Stimulated activated CD4-positive, alpha-beta T cell treated with anti-CD3 and anti-CD28 coated beads, Interleukin-1b, Interleukin-23, amount 100 ng/mL, for 4 hours (primary cell): ENCODE measurements at places on chromosomes 1 and 21.

DNA sequence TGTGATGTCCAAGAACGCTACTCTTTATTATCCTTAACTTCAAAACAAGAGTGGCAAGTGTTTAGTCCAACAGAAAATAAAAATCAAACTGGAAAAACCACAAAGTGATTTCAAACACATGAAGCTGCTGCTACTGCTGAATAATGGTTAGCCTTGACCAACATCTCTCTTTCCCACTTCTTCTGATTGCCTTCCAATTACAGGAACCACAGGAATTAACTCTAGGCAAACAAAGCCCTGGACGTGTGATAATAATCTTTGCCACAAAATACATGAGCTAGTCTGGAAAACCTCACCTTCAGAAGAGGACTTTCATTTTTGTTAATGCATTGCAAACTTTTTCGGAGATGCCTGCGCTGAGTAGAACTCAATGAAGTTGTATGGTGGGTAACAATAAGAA is 48.6 kb upstream of the COL11A1 start:
- DNase-seq: no peak

GRCh38 chr1:198711837-198712236 is 73.0 kb downstream of the PTPRC start:
- DNase-seq: no peak

DNA sequence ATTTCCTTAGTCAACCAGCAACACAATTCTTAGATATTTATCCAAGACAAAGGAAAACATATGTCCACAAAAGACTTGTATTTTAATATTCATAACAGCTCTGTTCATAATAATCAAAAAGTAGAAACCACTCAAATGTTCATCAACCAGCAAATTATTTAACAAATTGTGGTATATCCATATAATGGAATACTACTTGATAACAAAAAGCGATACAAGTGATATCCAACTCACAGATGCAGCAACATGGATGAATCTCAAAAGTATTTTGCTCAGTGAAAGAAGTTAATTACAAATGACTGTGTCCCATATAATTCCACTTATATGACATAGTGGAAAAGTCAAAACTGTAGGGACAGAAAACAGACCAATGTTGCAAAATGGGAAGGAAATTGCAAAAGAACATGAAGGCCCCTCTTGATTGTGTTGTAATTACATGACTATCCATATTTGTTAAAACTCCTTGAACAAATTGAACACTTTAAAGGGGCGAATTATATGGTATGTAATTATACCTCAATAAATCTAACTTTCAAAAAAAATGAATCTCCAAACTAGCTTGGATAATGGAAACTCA is 116.9 kb downstream of the EDEM3 start:
- no peak for DNase-seq

DNA sequence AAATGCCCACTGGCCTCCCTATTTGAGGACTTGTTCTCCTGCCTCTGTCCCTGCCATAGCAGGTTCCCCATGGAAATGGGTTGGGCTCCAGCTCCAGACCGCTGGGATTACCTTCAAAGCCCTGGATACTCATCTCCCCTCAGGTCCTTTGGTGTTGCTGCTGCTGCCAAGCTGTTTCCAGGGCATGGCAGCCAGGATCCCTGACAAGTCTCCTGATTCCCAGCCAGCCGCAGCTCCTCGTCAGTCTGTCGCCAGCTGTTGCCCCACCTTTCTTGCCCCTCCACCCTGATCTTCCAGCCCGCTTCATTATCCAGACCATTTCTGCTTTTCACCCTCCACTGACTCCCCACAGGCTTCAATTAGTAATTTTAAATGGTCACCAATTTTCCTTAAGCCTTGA is 68.3 kb upstream of the KCND3 start:
- no peak for DNase-seq

DNA sequence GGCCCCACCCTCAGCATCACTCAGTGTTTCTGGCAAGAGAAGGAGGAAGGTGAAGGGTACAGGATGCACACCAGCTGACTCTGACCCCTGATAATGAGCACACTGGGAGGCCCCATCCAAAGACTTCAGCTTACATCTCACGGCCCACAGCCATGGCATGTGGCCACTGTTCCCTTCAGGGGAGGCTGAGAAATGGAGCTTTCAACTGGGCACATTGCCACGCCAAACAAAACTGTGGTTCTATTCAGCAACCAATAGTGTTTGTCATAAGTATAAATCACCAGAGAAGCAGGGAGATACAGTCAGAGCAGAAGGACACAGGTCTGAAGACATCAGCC is 12.7 kb upstream of the TRAF3IP3 start:
- DNase-seq: no peak

GRCh38 chr1:210298936-210299335 is 29.8 kb upstream of the HHAT start:
- DNase-seq: no peak

DNA sequence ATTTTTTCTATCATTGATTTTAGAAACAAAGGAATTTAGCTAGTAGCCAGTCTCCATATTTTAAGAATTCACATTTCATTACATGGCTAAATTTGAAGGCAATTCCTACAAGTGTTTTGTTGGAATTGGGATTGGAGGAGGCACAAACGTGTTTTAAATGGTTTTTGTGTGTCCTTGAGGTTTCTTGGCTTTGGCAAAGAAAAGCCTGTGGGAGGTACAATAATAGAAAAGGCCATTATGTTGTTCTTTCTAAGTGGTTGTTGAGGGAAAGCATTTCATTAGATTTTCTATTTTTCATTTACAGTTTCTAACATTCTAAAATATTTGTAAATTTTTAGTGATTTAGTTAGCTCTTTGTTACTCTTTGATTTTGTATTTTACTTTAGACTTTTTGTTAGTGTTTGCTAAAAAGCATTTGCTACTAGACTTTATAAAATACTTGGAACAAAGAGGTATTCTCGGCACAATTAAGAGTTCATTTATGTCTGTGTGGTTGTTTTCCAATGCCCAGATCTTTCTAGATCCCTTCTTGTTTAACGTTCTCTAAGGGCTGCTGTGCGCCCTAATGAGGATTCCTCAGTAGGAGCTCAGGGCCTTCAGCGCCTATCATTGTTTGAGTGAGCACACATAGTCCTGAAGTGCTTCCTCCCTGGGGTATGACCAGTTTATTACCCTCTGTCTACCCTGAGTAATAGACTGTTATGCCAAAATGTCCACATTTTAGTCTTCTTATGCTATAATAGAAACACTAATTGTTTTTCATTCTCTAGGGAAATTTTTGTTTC is 70.0 kb upstream of the KIAA1614 start:
- no peak for DNase-seq

DNA sequence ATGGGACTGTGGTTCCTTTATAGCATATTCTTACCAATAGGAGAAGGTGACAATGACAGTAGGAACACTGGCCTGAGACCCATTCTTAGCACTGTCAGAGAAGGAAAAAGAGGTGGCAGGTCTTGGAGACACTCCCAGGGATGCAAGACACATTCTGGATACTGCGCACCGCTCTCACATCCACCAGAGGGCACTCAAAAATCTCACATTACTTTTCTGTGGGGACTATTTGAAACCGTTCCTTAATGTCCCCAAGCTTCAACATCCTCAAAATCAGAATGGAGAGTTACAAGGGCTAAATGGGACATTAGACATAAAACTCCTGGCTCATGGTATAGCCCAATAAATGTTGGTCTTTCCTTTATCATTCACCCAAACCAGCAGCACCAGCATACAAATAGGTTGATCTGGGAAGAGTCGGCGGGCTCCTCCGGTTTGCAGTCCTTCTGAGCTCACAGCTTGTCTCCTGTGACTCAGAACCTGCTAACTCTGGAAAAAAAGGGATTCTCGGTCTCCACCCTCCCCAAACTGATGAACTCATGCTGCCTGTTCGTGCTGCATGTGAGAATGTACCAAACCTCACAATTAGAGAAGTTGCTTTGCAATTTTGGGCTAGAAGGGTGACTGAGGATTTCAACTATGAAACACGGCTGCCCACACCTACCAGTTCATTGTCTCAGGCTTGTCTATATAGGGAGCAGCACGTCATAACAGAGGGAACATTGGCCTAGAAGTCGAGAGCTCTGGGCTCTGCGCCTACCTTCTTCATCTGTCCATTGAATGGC is 40.2 kb downstream of the IL12RB2 start:
- DNase-seq: no peak

GRCh38 chr1:212728606-212729005 is 29.0 kb upstream of the BATF3 start:
- no peak for DNase-seq

- DNase-seq: no peak
Observed at GRCh38 chr21:35932232-35932911, 128.0 kb downstream of the SETD4 start.

- no peak for DNase-seq
Observed at GRCh38 chr1:58841455-58841854, 57.6 kb upstream of the JUN start.

DNA sequence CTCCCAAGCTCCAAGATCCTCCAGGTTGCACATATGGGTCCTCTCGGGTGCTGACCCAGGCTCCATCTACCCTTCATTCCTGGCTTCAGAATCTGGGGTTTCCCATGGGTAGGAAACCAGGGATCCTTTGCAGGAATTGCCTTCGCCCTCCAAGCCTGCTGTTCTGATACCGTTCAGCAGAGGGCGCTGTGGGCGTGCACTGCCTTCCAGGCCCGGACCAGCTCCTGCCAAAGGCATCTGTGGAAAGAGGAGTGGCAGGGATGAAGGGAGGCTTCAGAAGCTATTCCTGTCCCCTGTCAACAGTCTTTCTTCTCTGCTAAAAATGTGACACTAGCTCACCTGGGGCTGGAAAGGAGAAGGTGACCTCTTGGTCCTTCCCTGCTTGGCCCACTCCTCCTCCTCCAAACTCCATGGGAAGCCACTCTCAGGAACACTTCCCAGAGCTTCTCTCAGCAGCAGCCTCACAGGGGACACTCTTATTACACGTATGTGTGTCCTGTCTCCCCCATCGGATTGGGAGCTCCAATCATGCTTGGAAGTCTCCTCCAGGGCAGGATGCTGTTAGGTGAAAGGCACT is 71.2 kb downstream of the VWA5B1 start:
- no peak for DNase-seq

DNA sequence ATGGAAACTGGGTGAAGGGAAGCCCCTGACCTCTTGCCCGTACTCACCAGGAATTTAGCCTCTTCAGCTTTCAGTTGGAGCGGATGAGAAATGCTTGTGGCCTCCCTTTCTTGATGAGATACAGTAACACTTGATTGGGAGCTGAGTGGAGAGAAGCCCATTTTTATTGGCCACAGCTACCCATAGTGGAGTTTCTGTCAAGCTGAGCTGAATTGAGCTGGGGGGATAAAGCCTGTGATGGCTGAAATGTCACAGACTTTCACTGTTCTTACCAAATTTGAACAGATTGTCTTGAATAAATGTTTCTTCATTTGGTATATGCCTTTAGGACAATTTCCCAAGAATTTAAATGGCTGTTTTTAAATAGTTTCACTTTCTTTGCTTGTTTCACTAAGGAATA is 125.9 kb downstream of the ZMYM4 start:
- no peak for DNase-seq

- DNase-seq: no peak
Observed at GRCh38 chr1:155717041-155717440, 28.1 kb downstream of the DAP3 start.

DNA sequence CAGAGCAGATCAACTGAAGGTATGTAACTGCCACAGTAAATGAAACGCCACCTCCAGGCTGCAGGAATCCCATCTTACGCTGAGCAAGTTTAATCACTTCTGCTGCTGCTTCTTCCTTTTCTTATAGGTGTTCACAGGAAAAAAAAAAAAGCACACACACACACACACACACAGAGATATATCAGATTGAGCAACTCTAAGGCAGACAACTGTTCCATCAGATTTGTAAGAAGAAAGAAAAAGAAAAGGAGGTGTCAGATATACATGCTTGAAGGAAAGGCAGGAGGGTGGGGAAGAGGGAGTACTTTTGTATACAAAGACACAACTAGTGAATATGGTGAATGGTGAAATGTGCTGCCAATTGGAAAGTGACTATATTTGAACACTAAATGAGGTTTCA is 28.6 kb downstream of the DSTYK start:
- no peak for DNase-seq

DNA sequence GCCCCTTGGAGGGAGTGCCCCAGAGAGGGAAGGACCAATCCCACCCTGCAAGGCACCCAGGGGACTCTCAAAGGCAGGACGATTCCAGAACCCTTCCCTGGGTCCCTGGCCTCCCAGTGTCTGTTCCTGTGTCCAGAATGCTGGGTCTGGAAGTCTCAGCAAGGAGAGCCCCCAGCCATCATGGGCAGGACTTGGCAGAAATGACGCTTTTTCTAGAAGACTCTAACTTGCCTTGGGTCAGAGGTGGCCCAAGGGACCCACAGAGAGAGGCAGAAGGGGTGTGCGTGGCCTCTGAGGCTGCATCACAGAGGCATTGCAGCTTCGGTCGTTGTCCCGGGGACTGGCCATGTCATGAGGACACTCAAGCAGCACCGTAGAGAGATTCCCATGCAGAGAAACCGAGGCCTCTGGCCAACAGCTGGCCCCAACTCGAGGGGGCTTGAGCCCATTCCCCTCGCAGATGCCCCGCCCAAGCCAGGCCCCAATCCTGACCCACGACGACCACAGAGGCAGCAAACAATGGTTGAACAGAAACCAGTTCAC is 57.8 kb downstream of the WNT9A start:
- no peak for DNase-seq

DNA sequence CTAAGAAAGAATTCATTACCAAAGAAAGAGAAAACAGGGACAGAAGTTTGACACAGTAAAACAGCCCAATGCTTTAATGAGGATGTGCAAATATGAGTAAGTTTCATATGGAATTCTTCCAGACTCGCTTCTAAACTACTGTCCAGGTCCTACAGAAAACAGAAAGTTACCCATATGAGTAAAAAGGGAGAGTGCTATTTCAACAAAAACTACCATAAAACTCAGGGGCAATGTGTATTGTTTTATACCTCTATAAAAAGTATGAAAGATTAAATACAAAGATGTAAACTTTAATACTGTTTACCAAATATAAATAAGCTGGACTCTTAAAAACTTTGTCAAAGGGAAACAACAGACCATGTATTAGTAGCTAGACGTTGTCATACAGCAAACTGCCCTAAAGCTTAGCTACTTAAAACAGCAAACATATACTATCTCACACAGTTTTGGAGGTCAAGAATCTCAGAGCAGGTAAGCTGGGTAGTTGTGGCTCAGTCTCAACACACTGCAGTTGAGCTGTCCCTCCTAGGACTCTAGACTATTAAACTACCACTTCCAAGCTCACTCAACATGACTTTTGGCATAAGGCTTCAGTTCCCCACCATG is 174.9 kb downstream of the COP1 start:
- DNase-seq: no peak

DNA sequence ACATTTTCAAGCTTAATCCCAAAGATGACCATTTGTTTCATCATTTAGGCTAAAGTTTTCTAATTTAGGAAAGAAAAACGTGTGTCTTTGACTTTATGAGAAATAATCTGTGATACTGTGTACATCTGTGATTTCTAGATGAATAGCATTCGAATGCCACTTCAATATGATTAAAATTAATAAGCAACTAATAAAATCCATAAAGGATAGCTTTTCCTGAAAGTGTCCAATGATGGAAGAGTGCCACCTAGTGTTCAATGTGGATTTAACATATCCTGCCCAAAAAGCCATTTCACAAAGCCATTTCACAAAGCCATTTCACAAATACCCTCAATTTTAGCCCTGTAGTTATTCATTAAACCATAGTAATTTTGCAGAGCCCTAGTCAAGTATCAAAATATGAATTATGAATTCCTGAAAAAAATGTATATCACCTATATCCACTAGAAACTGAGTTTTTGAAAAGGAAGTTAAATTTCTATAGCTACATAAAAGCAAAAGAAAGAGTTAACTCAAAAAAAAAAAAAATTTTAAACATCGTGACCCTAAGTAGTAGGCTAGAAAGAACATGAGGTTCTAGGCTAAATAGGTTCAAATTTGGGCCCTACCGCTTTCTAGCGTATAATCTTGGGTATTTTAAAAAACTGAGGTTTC is 19.1 kb downstream of the NME7 start:
- no peak for DNase-seq
